ENCODE measurements at places on chromosomes 5 and 9.

DNA sequence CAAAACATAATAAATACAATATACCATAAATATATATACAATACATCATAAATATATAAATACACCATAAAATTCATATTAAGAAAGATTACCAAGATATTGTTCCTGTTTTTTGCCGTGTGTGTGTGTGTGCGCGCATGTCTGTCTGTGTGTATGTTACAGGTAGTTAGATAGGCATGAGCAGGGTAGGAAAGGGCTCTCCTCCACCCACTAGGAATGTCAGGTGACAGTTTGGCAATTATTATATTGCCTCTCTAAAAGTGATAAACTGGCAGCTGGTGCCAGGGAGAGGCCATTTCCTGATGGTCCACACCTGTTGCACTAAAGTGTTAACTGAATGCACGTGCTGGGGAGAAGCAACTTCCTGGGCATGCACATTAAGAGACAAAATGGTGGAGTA is 232.8 kb downstream of the ADAMTS6 start:
- DNase-seq, result no peak

GRCh38 chr5:157523976-157524375 is 51.6 kb downstream of the ADAM19 start:
- no peak for DNase-seq

GRCh38 chr9:36729906-36730305 is 157.2 kb downstream of the MELK start:
- DNase-seq, result no peak

DNA sequence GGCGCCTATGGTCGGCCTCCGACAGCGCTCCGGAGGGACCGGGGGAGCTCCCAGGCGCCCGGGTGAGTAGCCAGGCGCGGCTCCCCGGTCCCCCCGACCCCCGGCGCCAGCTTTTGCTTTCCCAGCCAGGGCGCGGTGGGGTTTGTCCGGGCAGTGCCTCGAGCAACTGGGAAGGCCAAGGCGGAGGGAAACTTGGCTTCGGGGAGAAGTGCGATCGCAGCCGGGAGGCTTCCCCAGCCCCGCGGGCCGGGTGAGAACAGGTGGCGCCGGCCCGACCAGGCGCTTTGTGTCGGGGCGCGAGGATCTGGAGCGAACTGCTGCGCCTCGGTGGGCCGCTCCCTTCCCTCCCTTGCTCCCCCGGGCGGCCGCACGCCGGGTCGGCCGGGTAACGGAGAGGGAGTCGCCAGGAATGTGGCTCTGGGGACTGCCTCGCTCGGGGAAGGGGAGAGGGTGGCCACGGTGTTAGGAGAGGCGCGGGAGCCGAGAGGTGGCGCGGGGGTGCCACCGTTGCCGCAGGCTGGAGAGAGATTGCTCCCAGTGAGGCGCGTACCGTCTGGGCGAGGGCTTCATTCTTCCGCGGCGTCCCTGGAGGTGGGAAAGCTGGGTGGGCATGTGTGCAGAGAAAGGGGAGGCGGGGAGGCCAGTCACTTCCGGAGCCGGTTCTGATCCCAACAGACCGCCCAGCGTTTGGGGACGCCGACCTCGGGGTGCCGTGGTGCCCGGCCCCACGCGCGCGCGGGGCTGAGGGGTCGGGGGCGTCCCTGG is 561 bp downstream of the DAPK1 start:
- DNase-seq, result no peak

DNA sequence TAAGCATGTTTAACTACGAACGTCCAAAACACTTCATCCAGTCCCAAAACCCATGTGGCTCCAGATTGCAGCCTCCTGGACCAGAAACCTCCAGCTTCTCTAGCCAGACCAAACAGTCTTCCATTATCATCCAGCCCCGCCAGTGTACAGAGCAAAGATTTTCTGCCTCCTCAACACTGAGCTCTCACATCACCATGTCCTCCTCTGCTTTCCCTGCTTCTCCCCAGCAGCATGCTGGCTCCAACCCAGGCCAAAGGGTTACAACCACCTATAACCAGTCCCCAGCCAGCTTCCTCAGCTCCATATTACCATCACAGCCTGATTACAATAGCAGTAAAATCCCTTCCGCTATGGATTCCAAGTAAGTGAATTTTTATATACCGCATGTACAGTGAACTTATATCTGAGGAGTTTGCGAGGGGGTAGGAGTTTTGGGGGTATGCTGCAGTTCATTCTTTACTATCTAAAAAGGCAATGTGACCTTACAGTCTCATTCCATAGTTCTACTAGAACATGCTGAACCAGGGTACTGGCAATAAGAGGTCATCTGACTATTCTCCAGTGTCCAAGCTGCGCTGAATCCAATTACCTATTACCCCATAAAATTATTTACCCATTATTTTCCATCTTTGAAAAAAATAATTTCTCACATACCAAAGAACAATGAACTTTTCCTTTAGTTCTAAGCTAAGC is 3.1 kb downstream of the MYOT start:
- DNase-seq, result no peak

Data from smooth muscle cell of the brain vasculature (primary cell).